ENCODE measurements at places on chromosomes 16 and 17. TPM values are rescaled to one million over a fixed set of nuclear protein-coding genes. Genes with fewer than 3 reads are reported as not detected.

KRT27 gene
- 1.2 TPM for total RNA-seq

SLFN5 gene
- total RNA-seq, result 47.7 TPM

TBC1D3 gene
- total RNA-seq, result not detected

SEPTIN12 gene
- total RNA-seq, result not detected
